CD8-positive, alpha-beta T cell (primary cell): ENCODE measurements at places on chromosomes 13 and 19.

GRCh38 chr19:47581605-47582319 is 8.8 kb upstream of the ZNF541 start:
- no peak for DNase-seq

GRCh38 chr19:44303976-44304568 is 753 bp downstream of the ZNF235 start:
- DNase-seq: no peak

DNA sequence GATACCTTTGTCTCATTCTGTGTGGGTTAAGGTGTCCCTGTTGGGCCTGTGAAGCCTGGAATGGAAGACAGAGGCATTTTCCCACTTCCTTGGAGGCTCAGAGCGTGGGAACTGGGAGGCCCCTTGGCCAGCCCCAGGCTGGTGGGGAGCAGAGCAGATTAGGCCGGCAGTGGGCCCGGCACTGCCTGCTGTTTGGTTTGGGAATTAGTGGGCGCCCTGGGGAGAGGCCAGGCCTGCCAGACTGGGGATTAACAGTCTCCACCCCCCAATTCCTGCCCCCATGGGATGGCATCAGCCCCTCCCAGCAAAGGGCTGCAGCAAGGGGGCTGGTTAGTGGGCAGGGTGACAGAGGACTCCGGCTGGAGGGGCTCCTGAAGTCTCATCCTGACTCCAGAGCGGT is 3.1 kb upstream of the BEST2 start:
- no peak for DNase-seq

DNA sequence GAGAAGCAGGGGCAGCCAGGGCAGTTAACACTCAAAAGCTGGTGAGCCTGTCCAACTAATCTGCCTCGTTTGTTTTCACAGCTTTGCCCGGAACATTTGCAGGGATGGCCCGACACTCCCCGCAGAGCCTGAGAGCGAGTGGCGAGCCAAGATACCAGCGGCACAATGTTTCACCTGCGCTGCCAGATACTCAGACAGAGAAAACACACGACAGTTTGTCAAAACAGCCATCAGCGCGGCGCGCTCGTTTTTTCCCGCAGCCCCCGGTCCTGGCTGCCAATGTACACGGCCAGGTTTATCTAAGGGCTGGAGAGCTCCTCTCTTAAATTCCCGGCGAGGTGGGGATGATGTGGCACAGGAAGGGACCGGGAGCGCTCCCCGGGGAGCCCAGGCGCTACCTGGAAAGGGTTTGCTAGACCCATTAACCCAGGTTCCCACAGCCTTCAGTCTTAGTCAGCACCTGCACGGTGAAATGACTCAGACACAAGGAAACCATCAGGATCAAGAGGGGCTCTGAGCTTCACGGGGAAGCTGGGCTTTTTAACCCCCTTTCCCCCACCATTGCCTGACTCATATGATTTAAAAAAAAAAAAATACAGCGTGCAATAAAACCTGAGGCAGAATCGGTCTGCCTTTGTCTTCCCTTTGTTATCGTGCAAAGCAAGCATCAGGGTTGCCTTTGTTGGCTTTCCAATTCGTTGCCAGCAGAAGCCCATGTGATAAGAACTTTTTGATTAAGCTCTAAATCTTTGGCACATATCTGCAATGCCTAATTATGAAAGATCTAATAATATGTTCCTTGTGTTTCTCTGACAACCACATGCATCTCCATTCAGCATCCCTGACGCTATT is 186.2 kb downstream of the EFNB2 start:
- DNase-seq: no peak

DNA sequence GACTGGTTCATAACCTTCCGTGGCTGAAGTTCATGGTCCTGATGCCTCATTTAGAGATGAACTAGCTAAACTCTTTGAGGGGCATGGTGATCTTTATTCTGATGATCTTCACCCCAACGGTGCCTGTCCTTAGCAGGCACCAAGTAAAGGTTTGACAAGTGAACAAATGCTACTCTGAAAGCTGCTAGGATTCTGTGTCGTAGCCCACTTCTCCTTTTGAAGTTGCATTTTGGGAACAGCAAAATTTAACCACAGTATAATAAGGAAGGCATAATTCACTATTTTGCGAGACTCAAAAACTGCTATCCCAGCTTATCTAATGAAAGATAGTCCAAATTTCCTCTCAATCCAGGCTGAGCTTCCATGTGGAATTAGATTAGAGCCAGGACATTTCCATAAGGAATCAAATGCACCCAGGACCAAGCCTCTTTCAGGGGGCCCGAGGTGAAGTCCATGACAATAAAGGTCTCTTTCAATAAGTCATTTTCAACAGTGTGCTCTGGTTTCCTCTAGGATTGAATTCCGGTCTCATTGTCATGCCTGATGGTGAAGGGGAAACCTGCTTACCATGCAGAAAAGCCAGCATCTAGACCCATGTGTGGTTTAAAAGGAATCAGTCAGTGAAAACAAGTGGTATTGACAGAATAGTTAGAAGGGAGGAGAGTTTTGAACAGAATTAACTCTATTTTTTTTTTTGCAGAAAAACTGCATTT is 23.1 kb downstream of the SIAH3 start:
- no peak for DNase-seq

GRCh38 chr19:1503089-1503924 is 9.5 kb downstream of the ADAMTSL5 start:
- DNase-seq: peak; percentile 51

DNA sequence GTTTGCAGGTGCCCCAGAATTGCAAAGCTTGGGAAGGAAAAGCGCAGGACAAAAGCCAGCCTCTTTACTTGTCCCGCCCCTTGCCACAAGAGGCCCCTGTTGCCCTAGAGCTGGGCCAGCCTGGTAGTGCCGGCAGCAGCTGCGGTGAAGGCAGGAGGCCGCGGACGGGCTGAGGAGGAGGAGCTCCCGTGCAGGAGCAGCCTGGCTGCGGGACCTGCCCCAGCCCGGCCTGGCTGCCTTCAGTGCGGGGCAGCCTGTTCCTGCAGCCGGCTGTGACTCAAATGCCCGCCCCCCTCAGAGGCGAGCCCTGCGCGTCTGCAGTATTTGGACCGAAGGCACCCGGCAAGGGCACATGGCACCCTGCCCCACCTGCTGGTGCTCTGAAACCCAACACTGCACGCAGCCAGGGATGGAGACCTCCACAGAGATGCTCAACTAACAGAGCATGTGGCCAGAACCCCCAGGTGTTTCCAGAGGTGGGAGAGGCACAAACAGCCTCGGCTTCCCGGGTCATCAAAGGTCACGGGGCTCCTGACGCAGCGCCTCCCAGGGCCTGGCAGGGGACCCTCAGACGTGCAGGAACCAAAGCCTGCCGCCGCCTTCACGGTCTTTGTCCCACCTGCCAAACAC is 29.7 kb downstream of the NAXD start:
- DNase-seq: peak; percentile 11

DNA sequence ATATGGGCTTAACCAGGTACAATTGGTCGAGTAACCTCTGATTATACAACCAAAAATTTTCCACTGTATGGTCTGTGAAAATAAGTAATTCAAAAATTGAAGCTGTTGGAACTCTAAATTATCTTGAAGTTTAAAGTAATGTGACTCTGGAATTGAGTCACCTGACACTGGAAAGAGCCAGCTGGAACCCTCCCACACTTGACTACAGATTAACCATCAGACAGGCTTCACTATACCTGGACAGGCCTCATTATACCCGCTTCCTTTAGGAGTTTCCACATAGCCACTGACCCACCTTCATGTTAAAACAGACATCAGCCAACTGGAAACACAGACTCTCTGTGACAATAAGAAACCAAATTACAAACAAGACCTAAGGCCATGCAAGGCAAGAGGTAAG is 1.3 kb downstream of the ZNF433 start:
- no peak for DNase-seq

- DNase-seq: no peak
Observed at GRCh38 chr13:95805921-95806320, 129.0 kb downstream of the DNAJC3 start.

DNA sequence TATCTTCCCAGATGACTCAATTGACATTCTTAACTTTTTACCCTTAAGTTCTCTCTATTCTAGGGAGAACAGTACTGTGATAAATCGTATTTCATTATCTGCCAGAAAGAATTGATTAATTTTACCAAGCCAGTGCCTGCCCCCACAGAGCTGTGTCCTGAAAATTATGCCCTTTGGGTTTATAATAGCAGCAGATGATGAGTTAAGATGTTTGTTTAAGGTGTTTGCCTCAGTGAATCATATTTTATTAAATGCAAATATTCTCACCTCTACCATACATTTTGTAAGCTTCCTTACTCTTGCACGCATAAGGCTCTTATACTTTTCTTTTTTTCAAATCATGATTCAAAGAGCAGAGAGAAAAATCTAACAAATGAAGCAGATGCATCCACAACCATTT is 318.6 kb downstream of the DCT start:
- DNase-seq: no peak

GRCh38 chr19:42052241-42052863 is 17.7 kb downstream of the GRIK5 start:
- DNase-seq: no peak

GRCh38 chr13:110907951-110908898 is 6.6 kb downstream of the ANKRD10 start:
- DNase-seq: no peak

DNA sequence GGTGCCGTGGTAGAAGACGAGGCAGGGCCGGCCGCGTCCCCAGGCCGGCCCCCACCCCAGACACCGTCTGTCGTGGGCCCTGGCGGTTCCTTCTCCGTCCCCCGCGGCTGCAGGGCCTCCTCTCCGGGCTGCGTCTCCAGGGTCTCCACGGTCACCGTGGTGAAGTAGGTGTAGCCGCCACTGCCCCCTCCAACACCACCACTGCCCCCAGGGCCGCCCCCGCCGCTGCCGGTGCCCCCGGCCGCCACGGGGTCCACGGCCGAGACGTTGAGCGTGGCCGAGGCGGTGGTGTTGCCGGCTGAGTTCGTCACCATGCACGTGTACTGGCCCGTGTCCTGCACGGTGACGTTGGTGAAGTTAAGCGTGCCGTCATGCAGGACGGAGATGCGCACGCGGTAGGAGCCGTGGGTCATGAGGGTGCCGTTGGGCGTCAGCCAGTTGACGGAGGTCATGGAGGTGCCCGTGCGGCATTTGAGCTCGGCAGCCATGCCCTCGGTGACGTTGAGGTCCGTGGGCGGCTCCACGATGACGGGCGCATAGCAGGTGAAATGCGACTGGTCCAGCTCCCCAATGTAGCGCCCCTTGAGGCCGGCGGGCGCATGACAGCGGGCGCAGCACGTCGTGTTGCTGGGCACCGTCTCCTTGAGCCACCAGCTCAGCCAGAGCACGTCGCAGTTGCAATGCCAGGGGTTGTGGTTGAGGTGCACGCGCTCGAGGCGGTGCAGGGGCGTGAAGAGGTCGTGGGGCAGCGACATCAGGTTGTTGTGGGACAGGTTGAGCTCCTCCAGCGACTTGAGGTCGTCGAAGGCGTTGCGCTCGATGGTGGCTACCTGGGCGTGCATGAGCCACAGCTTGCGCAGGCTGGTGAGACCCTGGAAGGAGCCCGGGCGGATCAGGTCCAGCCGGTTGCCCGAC is 4.6 kb upstream of the ASPDH start:
- DNase-seq: no peak

GRCh38 chr13:112057439-112057735 is 9.6 kb upstream of the SOX1 start:
- no peak for DNase-seq
